ENCODE measurements at places on chromosomes 5 and 9.

- DNase-seq = no peak
Measured at GRCh38 chr5:147490989-147491388, 18.9 kb downstream of the DPYSL3 start.

- no peak for DNase-seq
Measured at GRCh38 chr9:135939351-135940265, 21.6 kb downstream of the UBAC1 start.

DNA sequence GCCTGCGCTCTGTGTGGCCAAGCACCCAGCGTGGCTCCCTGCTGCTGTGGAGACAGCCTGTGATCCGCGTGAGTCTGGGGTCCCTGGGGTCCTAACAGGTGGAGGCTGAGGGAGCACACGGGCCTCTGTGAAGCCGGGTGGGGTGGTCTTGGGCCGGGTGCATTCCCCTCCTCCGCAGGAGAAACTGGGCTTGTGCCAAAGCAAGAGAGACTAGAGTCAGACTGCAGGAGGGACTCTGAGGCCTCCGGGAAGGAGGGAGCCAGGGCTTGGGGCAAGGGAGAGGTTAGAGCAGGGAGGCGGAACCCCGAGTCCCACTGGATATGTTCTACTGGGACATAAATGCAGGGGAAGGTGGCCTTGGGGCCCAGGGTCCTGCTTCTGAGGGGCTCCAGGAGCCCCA, 10.5 kb downstream of the DNLZ start:
- DNase-seq = no peak

DNA sequence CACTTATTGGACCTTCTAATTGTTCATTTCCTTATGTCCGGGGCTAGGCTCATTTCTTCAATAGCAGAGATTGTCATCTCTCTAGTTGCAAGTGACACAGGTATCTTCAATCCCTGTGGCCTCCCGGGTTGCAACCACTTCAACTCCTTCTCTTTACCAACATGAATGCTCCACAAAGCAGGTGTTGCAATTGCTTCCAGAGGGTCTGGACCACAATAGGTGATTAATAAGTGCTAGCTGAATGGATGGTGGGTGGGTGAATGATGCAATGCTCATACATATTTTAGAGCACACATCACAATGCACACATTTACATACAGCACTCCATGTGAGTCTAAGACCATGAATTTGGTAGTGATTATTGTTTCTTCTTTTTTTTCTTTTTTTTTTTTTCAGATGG, 2.6 kb downstream of the CEMIP2 start:
- no peak for DNase-seq
